Activated CD4-positive, alpha-beta T cell treated with anti-CD3 and anti-CD28 coated beads, Interleukin-2, amount 10 ng/mL, durations not matched to agents 24 days and 14 days (primary cell): ENCODE measurements at places on chromosomes 12 and 14. TPM values are rescaled to one million over a fixed set of nuclear protein-coding genes. Genes with fewer than 3 reads are reported as not detected.
A peak's percentile ranks its signal among the peaks of the same experiment; 100 is the strongest.

The PLEK2 gene
- total RNA-seq, result 0.95 and 1.7 TPM in 2 replicates

The TMEM132D gene
- not detected in 2 replicates for total RNA-seq

The ADAMTS20 gene
- not detected in 2 replicates for total RNA-seq

The CLEC4C gene
- not detected in 2 replicates for total RNA-seq

The MORN3 gene
- 0.26 and 1.0 TPM in 2 replicates for total RNA-seq

The GNB3 gene
- 1.6 and 1.7 TPM in 2 replicates for total RNA-seq

The KIF5A gene
- total RNA-seq, result 1.8 and 2.4 TPM in 2 replicates

The NRL gene
- total RNA-seq, result 0.96 and 1.2 TPM in 2 replicates

DNA sequence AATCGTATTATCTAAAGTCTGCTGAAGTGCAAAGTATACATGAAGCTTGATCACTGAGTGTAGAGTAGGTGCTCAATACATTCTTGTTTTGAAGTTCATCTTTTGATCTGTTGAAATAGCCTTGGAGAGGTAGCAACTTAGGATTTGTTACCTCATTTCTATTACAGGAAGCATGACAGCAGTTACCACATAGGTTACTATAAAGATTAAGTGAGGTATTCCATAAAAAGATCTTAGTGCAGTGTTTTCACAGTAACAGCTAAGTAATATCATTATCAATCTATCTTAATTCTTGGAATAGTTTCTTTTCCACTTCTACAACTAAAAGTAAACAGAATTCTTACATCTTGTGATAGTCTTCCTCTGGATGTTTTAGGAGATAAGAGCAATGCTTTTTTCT, 50.9 kb downstream of the BTBD7 start:
- DNase-seq, result no peak

DNA sequence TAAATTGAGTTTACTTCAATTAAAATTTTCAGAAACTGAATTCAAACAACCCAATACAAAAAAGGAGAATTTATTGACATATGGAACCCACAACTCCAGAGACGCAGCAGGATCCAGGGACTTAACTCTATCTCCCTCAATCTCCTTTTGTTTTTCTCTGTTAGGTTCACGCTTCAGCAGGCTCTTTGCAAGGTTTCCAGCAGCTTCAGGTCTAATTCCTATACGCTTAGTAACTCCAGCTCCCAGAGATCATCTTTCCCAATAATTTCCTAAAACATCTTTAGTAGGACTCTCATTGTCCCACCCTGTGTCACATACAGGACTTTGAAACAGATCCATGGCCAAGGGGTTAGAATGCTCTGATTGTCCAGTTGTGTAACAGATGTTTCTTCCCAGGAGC, 175.2 kb downstream of the RMST start:
- DNase-seq, result no peak

GRCh38 chr12:58801986-58802385, 118.3 kb downstream of the LRIG3 start:
- DNase-seq, result no peak

GRCh38 chr14:68113343-68113930, 293.9 kb downstream of the RAD51B start:
- DNase-seq, result no peak

DNA sequence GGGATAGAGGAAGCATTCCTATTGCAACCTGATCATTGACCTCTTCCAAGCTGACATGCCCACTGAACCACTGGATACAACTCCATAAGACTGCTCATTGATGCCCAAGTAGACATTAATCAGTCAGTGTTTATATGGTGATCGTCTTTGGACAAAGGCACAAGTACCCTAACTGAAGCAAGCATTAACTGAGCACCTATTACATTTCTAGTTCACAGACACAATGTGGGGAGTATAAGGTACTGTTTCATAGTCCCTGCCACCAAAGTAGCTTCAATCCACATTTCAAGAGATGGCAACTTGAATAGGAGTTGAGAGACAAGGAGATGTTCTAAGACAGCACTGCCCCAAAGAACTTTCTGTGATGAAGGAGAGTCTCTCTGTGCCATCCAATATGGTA, 10.9 kb upstream of the COL2A1 start:
- no peak for DNase-seq

DNA sequence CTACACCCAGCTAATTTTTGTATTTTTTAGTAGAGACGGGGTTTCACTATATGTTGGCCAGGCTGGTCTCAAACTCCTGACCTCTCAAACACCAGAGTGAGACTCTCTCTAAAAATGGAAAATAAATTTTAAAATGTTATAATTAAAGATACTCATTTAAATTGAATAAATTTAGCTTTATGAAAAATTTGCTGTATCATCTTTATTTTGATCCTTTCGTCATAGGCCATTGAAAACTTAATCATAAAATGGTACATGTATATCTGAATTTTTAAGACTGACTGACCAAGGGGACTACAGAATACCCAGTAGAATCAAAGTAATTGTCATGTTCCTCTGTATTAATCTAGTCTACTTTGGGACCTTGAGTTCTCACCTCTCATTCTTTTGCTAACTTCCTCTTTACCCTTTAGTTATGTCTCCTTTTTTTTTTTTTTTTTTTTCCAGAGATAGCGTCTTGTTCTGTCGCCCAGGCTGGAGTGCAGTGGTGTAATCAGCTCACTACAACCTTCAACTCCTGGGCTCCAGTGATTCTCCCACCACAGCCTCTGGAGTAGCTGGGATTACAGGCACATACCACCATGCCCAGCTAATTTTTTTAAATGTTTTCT, 9.5 kb downstream of the RAB5B start:
- DNase-seq, result no peak

GRCh38 chr12:32344047-32344446, 55.3 kb upstream of the FGD4 start:
- no peak for DNase-seq

DNA sequence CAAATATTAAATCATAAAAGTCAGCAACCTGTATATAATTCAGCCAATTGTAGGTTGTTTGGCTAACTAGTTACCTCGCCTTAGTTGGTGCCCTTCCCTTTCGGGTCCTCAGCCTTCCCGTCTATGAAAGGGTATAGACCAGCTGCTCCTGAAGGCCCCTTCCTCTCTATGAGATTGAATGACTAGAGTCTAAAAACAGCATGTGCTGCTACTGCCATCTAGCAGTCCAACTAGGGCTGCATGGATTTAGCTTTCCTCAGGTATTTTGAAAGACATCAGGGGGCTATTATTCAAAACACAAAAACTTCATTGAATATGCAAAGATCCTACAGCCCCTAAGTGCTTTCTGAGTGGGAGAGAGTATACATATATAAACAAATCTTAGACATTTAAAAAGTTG, 37.0 kb upstream of the TMEM263 start:
- peak; percentile 66 for DNase-seq

- no peak for DNase-seq
Observed at GRCh38 chr12:131536766-131537165, 174.1 kb upstream of the SFSWAP start.

- DNase-seq, result no peak
Observed at GRCh38 chr12:6435961-6436715, 8.6 kb upstream of the CD27 start.

DNA sequence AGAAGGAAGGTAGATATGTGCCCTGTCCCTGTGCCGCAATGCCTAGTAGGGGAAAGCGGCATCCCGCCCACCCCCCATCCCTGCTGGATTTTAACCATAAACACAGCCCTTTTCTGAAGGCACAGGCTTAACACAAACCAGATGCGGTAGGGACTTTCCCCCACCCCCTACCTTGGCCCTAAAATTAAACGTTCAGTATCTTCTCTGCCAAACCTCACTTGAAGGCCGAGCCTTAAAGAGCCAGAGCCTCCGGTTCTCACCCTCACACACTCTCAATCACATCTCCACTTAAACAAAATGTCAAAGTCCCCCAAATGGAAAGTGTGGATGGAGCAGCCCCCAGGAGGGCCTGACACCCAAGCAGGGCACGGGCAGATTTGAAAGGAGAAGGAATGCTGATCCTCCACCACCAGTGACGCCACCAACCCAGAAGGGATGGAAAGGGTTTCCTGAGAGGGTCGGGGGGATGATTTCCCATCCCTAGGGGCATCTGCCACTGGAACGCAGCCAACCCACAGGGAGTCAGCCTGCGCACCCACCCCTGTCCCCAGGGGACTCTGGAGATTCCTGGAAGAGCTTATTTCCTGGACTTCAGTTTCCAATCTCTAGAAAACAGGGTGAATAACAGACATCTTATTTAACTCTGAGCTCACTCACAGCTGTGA, 26.4 kb downstream of the ACTN1 start:
- DNase-seq, result no peak

DNA sequence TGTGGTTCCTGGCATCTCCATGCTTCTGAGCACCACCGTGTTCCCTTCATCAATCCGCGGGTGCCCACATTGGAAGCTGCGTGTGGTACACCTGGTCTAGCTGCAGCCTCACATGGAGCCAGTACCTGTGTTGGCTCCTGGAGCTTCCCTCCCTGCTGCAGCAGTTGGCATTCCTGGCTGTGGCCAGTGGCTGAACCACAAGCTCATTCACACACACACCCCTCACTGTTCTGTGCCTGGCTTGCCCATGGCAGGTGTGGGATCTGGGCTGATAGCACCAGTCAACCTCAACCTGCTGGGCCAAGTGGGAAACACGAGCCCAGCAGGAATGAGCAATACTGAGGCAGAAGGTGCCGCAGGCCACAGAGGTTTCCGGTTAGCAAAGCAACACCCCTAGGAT, 256.2 kb upstream of the LRFN5 start:
- DNase-seq, result no peak

GRCh38 chr12:76548222-76548837, 11.2 kb downstream of the OSBPL8 start:
- DNase-seq, result no peak

DNA sequence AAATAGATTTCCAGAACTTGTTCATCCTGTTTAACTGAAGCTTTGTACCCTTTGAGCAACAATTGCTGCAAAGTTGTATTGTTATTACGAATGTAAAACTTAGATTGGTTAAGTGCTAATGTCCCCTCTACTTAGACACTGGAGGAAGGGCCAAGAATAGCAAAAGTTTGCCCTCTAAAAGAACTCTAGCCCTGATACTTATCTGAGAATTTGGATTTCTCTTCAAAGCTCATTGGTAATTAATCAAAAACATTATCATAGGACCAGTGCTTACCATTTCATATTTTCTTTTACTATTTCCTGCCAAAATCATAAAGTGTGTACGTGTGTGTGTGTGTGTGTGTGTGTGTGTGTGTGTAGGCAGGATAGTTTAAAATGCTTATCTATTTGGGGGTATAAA, 58.2 kb downstream of the LMNTD1 start:
- no peak for DNase-seq

DNA sequence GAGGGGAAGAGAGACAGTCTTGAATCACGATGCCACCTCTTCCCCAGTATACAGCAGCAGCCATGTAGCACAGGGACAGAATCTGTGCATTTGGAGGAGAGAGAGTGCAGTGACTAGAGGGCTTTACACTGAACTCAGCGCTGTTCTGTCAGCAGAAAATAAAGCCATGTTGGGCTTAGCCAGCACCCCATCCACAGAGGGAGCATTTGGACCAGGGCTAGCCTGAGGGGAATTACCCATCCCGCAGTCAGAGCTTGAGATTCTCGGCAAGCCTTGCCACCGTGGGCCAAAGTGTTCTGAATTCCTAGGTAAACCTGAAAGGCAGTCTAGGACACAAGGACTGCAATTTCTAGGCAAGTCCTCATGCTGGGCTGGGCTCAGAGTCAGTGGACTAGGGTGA, 120.4 kb upstream of the CNOT2 start:
- DNase-seq, result no peak

- peak; percentile 79 for DNase-seq
Observed at GRCh38 chr12:122646517-122647217, 56.5 kb downstream of the HCAR2 start.

DNA sequence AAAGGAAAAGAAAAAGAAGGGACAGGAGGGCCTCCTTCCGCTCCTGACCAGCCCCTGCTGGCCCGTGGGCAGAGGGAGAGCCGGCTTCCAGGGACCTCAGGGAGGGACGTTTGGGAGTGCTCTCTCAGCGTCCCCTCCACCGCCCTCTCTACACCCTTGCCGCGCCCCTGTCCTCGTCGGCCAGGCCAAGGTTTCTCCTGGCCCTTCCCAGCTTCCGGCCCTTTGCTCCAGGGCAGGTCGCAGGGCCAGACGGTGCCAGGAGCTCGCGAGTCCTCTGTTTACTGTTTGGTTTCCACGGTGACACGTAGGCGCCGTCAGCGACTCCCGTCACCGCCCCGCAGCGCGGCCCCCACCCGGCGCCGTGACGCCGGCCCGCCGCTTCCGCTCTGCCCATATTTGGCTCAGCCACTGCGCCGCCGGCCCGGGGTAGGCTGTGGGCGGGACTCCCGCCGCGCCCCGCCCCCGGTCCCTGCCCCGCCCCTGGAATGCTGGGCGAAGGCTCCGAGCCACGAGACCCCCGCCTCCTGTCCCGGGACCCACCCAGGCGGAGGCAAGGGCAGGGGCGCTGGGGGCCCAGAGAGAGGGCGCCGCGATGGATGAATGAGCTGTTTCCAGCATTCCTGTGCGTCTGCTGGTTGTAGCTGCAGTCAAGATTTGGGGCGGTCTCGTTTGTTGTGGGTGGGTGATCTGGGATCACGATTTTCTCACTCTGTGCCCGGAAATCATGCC, 15.5 kb downstream of the FOS start:
- peak; percentile 98 for DNase-seq

- peak; percentile 87 for DNase-seq
Observed at GRCh38 chr12:68374307-68374982, 42.3 kb upstream of the MDM1 start.

DNA sequence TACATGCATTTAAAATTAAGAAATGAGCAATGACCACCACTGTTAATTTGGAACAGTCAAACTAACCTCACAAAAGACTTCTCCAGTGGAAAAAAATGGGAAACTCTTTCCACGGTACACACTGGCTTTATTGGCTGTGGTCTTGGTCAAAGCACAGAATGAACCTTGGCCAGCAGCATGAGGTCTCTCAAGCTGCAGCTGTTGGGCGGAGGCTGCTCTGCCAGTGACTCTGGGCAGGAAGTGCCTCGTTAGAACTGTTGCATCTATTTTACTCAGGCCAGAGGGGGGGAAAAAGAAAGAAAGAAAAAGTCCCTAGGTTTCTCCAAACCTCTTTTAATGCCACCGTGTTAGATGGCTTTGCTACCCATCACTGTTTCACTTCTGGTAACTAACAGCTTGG, 279.8 kb upstream of the DIO2 start:
- DNase-seq, result no peak

GRCh38 chr12:114665411-114666260, 18.3 kb downstream of the TBX3 start:
- no peak for DNase-seq

- no peak for DNase-seq
Observed at GRCh38 chr12:132639956-132640520, 21.5 kb downstream of the P2RX2 start.

GRCh38 chr12:2963154-2963759, 4.1 kb downstream of the TEAD4 start:
- no peak for DNase-seq

DNA sequence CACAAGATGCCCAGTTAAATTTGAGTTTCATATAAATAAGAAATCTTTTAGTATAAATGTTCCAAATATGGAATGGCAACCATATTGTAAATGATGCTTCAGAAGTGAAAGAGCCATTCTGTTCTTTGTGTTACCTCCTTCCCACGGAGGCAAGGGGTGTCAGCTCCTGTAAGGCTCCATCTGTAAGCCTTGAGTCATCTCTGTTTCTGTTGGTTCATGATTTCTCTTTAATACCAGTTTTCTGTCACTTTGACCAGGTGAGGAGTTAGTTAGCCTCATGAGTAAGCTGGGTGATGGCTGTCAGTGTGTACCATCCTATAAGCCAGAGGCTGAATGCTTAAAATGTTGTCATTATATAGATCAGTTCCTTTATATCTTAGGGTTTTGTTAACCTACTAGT, 61.9 kb downstream of the TMEM30B start:
- no peak for DNase-seq

GRCh38 chr12:131418121-131418520, 292.8 kb upstream of the SFSWAP start:
- no peak for DNase-seq
